ENCODE measurements at places on chromosomes 4 and X.

DNA sequence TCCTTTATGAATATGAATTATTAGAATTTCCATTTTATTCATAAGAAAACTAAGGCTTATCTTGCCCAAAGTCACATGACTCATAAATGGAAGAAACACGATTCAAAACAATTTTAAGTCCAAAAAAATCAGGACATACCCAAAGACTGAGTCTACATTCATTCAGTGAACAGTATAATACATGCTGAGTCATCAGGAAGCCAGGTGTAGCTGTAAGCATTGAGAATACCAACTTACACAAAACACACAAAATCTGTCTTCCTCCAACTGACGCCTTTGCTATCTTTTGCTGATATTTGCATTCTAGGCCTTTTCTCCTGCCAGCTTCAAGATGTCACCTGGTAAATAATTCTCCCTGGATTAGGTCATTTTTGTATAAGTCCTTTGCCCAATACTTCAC, 520.1 kb upstream of the GALNT7 start:
- no peak for DNase-seq

DNA sequence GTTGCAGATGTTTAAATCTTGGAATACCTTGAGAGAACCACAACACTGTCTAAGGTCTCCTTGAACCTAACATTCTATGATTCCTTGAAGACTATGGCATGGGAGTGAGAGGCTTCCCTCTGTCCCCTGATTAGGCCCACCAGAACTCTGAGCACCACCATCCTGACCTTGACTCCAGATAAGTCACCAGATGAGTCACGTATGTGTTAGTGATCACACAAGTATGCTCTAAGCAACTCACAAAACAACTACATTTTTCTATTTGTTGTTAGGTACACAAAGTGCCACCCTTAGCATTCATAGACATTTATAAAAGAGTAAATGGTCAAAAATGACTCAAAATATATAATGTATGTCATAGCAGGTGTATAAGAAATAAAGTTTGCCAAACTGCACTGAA, 252.9 kb upstream of the CXXC4 start:
- no peak for DNase-seq

- DNase-seq = no peak
These were observed 723.2 kb upstream of the AGA start for GRCh38 chr4:178165251-178165950.

- DNase-seq = no peak
These were observed 182.1 kb downstream of the SH3KBP1 start for GRCh38 chrX:19705196-19705769.

DNA sequence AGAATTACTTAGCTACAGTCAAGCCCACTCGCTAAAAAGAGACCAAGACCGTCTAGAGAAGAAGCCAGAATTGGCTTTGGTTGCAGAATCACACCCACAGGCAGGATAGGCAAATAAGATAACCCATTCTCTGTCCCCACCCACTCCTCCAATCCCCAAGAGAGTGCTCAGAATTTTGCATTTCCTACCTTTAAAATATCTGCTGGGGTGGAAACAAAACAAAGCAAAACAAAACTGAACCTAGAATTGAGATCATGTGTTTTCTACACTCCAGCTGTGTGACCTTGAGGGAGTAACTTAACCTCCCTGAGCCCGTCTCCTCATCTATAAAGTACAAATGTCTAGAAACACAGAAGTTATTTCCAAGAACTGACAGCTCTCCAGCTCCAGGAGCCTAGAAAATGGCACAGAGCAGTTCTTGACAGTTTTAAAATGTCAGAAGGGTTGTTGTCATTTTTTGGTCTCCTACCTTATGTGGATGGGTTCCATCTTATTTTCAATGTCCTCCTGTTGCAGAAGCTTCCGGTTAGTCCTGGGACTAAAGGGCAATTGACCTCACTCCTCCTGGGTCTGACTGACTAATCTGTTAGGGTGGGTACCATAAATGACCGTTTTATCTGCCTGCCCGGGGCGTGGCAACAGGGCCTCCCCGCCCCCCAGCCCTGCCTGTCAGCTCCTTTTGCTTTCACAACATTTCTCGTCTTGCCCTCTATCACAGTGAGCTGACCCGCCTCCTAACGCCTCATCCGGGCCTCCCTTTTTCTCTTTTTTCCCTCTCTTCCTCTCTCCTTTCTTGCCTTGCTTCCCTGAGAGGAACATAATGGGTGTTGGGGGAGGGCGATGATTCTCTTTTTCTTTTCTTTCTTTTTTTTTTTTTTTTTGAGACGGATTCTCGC, 114.0 kb downstream of the RBM47 start:
- DNase-seq = no peak

DNA sequence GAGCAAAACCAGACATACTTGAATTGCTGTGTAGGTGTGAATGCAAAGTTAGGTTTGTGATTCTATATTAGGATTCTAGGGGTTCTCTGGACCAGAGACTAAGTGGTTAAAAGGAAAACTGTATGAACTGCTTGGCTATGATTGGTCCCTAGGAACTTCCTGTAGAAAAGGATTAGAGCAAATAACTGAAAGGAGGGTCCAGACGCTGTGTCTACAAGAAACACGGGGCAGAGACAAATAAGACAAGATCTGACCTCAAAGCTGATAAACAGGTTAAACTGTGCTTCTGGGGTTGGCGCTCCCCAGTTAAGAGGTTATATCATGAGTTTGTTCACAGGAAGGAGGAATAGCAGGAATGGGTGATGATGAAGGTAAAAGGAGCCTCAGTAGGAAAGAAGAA, 183.6 kb downstream of the MGST2 start:
- no peak for DNase-seq

GRCh38 chrX:55142206-55142918, 53.5 kb downstream of the PAGE2 start:
- DNase-seq = no peak

- no peak for DNase-seq
These were observed 77.7 kb downstream of the TSPAN7 start for GRCh38 chrX:38638952-38639529.

DNA sequence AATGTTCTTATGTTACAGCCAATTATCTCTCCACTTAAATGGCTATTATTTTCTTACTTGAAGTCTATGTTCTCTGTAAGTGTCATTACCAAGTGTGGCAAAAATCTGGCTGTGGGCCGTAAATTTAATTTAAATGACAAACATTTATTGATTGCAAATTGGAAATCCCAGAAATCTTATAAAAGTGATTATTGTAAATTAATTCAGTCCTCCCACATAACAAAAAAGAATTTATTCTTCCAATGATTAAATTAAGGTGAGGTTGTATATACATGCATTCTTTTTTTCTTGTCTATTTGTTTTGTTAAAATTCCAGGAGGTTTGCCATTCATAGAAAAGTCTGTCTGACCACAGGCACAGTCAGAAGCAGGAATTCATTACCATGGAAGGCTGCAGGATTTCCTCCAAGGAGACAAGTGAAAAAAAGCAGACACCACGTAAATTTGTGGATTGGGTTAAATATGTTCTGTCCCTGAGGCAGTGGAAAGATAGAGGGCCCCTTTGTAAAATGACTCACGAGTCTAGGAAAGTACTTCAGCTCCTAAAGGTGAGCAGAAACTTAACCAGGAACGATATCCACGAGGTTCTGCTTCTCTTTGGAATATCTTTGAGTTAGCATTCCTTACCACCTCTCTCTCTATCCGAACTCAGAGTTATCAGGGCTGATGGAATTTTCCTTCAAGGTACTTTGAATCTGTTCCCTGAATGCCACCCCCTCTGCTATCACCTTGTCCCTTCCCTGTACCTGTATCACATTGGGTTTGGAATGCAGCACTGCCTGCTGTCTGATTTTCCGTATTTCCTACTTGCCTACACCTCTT, 10.7 kb downstream of the PPARGC1A start:
- no peak for DNase-seq

GRCh38 chrX:20967725-20968124, 406.5 kb upstream of the CNKSR2 start:
- no peak for DNase-seq

GRCh38 chr4:169601016-169601771, 11.2 kb downstream of the NEK1 start:
- no peak for DNase-seq

DNA sequence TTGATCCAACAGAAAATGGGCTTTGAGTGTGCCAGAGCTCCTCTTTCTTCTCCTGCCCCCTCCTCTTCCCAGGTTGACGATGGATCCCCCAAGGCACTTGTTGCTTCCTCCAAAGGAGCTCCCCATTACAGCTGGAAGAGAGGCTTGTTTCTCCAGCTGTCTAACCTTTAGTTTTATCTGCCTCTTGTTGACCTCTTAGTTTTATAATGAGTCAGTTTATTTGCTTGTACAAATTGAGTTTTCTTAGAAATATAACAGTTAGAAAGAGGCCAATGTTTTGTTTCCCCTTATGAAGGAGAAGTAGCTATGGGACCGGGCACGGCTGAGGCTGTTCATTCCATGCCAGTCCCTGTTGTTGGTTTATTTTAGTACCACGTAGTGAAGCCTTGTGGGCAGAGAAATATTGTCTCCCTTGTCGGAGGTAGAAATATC, 158.2 kb downstream of the SPRY1 start:
- DNase-seq = no peak

DNA sequence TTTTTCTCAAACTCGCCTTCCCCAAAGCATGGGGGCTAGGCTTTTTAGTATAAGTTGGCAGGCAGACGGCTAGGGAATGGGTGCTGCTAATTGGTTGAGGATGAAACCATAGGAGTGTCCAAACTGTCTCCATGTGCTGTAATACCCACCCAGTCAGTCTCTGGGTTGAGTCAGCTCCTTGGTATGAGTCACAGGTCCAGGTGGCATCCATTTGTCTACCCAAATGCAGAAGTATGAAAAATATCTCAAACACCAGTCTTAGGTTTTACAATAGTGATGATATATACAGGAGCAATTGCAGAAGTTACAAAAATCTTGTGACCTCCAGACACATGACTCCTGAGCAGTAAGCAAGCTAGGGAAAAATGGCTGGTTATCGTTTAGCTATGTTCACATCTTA, 27.4 kb upstream of the CCSER1 start:
- DNase-seq = no peak
